ENCODE measurements at places on chromosomes 4 and X.

GRCh38 chrX:4129626-4130025 lies 416.2 kb upstream of the PRKX start:
- DNase-seq, result no peak

DNA sequence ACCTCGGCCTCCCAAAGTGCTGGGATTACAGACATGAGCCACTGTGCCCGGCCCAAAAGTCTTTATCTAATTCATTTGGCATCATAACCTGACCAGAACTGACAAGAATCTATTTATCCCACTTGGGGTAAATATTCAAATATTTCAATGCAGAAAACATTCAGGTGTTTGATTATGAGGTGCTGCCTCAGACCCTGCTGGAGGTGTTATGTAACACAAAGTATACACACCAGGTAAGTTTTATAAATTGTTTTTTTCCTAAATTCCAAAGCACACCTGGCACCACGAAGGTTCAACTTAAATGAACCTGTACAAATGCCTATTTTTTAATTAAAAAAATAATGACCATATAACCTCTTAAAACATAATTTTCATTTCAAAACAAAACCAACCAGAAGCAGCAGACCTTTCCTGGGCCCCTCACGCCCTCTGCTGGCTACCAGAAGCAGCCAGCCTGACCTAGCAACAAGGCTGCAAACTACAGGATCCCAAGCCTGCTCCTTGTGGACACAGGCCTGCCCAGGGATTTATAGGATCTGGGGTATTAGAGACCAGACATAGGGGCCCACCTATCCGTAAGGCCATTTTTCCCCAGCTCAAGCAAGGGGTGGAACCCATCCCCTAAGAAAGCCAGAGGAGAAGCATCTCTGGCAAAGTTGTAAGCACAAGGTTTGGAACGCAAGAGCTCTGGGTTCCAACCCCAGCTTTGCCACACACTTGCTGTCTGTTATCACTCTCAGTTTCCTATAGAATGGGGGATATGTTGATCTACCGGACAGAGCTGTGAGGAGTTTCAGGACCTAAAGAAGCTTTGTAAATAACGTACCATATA lies 11.7 kb downstream of the OTUD5 start:
- DNase-seq, result peak; percentile 3

GRCh38 chr4:188955066-188955465 lies 815.8 kb downstream of the TRIML1 start:
- no peak for DNase-seq

DNA sequence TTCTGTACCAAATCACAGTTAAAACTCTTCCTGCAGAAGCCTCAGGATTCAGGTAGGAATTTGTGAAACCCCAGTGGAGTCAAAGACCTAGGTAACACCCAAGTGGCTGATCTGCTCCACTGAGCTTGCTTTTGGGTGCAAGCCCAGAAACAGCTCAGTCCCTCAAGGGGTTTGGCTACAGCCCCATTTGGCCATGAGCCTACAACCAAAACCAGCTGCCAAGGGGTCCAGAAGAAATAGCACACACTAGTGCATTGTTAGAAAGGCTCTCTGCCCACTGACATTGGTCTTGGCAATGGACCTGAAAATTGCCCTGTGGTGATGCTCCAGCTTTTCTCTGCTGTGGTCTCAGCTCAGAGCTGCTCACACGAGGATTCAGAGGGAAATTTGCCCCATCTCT lies 577.4 kb upstream of the INTU start:
- no peak for DNase-seq

GRCh38 chr4:152342293-152342692 lies 193.6 kb downstream of the FBXW7 start:
- no peak for DNase-seq

DNA sequence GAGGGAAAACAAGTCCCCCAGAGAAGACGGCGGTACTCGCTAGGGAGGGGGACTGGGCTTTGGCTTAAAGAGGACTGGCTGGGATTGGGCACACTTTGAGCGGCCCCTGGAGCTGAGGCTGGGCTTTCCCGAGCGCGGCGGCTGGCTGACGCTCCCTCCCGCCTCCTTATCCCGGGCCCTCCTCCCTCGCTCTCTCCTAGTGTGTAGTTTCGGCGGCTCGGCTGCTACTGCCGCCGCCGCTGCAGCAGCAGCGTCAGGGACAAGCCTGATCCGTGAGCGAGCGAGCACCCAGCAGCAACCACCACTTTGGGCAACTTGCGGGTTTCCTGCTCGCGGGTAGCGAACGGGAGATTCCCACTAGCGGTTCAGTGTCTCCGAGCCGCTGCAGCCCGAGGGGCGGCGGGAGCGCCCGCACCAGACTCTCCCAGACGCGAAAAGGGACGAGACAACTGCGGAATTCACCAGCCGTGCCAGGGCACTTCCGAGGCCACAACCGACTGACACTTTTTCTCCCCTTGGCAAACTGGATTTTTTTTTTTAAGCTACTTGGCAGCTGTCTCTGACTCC lies 632 bp upstream of the PCDH7 start:
- peak; percentile 42 for DNase-seq

DNA sequence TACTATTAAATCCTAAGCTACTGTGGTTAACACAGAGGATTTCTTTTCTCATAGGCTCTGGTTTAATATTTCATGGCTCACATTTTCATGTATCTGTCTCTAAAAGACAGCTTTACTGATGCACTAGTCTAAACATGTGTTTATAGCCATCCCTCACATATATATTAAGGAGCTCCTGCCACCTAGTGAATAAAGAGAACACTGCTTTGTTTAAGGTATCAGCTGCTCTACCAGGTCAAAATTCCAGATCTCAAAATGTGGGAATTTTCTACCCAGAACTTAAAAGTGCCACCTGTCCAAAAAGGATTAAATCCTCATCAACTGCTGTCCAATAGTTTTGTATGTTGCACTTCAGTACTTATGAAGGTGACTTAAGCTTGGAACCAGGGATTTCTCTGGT lies 188.5 kb upstream of the TEX13C start:
- peak; percentile 23 for DNase-seq

GRCh38 chr4:185283723-185284122 lies 74.3 kb downstream of the SNX25 start:
- no peak for DNase-seq

- DNase-seq, result no peak
These were observed 36.7 kb upstream of the PLK4 start for GRCh38 chr4:127843704-127844600.

- DNase-seq, result no peak
These were observed 37.4 kb downstream of the ADGRA3 start for GRCh38 chr4:22478426-22478825.

- DNase-seq, result no peak
These were observed 1008.9 kb upstream of the PCDH7 start for GRCh38 chr4:29711226-29711625.

- DNase-seq, result no peak
These were observed 38.9 kb upstream of the BCLAF3 start for GRCh38 chrX:20029728-20030127.

GRCh38 chr4:176540814-176541213 lies 221.0 kb downstream of the SPCS3 start:
- DNase-seq, result no peak

DNA sequence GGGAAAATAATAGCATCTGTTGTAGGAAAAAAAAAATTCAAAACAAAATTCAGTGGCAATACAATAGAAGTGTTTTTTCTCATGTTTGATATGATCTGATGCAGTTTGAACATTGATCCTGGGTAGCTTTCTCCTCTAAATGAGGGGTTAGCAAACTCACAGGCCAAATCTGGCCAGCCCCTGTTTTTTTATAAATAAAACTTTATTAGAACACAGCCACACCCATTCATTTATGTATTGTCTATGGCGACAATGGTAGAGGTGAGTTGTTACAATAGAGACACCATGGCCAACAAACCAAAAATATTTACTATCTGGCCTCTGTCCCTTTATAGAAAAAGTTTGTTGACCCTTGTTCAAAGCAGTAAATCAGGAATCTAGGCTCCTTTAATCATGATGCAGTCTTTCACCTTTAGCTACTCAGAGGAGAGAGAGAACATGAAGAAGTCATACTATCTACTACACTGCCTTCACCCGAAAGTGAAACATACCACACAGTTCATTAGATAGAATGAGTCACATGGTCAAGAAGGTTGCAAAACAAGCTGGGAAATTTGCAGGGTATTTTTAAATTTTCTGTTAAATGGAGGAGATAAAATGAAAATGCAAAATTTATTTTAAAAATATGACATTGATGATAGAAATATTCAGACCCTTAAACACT lies 186.6 kb upstream of the MAOA start:
- no peak for DNase-seq

DNA sequence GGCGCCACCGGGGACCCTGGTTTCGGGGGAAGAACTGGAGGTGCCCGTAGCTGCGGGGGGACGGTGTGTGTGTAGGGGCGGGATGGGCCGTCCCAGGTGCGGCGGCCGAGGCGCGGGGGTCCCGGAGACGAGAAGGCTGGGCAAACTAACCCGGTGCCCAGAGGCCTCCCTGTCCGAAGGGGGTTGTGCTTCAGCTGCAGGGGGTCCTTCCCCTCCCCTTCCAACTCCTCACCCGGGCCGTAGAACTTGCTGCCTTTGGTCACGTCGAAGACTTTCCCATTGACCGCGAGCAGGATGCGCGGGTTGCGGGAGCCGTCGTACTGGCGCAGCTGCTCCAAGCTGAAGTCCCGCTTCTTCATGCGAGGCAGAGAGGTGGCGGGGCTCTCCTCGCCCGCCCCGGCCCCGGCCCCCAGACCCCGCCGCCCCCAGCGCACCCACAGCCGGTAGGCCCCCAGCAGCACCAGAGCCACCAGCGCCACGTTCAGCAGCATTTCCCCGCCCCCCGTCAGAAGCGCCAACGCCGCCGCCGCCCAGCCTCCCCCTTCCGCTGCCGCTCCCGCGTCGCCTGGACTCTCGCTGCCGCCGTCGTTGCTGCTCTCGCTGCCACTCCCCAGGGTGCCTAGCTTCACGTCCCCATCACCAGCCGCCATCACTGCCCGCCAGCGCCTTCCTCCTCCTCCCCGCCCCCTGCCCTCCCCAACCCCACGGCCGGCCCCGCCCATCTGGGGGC lies at the start of gene PGRMC2:
Gene PGRMC2, minus strand, starts transcription at position 673 of the 730 bp plus-strand sequence. Its CDS starts 23 bp downstream, at position 650.
- DNase-seq, result no peak

DNA sequence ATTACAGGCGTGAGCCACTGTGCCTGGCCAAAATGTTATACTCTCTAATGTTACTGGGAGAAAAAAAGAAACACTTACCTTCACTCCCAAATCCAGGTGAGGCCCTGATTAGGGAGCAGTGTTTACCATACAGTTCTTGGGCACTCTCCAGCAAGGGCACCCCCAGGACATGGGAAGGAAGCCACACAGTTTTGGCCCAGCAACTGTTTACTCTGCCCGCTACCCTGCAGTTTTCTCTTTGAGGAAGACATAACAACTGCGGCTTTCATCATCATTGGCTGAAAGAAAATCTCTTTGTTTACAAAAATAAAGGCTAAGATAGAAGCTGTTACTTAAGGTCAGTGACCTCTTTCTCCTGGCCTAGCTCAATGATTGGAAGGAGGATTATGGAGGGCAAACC lies 145.5 kb upstream of the DUSP21 start:
- DNase-seq, result no peak

- DNase-seq, result no peak
These were observed 147.5 kb upstream of the TTC29 start for GRCh38 chr4:147093206-147093605.

DNA sequence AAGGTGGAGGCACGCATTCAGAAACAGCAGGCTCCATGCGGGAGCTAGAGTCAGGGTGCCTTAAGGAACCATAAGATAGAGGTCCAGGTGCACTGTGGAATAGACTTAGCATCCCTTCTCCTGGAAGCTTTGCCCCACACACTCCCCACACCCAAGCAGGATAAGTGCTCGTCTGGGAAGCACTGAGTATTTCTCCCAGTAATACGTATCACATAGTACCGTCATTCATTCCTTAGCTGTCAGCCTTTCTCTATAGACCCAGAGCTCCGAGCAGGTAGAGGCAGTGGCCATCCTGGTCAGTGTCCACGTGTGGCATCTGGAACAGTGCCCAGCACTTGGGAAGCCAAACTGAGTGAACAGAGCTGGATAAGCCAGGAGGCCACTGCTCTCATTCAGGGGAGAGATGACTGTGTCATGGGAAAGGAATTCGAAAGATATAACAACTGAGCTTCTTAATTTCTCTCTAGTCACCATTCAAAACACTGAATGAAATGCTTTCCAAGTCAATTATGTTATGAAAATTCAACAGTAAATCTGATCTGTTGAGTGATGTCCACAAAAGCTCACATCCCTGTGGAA lies 9.9 kb downstream of the APBB2 start:
- DNase-seq, result no peak

DNA sequence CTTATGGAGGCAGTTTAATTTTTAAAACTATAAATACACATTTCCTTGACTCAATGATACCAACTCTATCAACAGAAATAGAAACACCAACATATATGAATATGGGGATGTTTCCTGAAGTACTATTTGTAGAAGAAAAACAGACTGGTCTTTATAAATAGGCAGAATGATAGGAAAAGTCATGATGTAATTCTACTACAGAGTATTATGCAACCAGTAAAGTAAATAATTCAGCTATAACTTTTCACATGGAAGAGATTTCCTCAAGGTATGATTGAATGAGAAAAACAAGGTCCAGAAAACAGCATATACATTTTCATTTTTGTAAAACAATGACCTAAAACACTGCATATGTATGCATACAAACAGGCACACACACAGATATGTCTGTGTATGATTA lies 56.2 kb downstream of the GPRIN3 start:
- no peak for DNase-seq

- DNase-seq, result no peak
These were observed 87.2 kb downstream of the FRYL start for GRCh38 chr4:48692897-48693296.

DNA sequence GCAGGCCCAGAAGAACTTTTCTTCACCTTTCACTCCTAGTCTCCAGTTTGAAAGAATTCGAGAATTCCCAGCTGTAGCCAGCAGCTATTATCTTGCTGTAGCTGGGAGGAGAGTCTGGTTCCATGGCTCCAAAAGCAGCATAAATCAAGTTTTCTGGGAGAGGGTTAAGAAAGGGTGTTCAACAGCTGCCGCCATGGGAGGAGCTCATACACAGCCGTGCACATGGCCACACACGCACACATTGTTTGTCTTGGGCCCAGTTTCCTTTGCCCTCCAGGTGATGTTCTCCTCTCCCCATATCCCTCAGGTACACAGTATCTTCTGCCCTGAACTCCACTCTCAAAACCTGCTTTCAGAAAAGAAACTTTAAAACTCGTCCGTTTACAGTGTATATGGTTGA lies 4.1 kb upstream of the GPC3 start:
- DNase-seq, result no peak

- no peak for DNase-seq
These were observed 37.7 kb downstream of the SPARCL1 start for GRCh38 chr4:87491436-87491835.

- no peak for DNase-seq
These were observed 477.1 kb downstream of the DTHD1 start for GRCh38 chr4:36758312-36759178.

GRCh38 chr4:98394134-98394533 lies 132.9 kb downstream of the RAP1GDS1 start:
- no peak for DNase-seq

GRCh38 chrX:155179346-155179997 lies 36.8 kb upstream of the VBP1 start:
- DNase-seq, result no peak
